ENCODE measurements at places on chromosomes 6 and 20.

- DNase-seq = no peak
These were observed 2.5 kb downstream of the CNR1 start for GRCh38 chr6:88163616-88164015.

GRCh38 chr6:170445971-170446370, 107.1 kb downstream of the PSMB1 start:
- no peak for DNase-seq

GRCh38 chr6:28953585-28954258, 29.9 kb upstream of the TRIM27 start:
- peak; percentile 53 for DNase-seq

DNA sequence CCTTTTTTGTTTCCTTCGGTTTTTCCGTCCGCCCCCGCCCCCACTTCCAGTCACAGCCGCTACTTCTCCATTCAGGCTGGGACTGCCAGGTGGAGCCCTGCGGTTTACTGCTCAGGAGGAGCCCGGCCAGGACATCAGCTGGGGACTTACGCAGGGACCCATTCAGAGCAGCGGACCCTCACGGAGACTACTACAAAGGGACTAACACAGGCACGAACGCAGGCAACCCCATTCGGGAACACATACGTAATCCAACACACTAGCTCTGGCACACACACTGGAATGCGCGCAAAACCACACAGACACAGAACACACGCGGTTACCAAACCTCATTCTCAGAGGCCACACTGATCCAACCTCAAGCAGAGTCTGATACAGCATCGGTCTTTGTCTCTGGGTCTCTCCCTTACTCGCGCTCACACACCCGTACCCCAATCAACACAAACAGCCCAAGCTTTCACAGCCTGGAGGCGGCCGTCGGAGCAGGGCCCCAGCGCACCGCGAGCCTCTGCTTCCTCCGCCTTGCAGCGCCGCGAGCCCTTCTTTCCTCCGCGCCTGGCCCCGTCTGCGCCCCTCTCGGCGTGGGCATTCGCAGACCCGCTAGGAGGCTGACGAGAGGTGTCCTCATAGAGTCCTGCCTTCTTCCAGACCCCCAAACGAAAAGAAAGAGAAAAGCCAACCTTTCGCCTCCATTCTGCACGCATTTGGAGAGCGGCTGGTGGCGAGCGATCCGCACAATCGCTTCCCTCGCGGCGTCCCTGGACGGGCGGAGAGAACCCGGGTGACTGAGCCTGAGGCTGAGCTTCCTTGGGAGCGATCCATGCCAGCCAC, 1.1 kb upstream of the SLC32A1 start:
- DNase-seq = no peak

DNA sequence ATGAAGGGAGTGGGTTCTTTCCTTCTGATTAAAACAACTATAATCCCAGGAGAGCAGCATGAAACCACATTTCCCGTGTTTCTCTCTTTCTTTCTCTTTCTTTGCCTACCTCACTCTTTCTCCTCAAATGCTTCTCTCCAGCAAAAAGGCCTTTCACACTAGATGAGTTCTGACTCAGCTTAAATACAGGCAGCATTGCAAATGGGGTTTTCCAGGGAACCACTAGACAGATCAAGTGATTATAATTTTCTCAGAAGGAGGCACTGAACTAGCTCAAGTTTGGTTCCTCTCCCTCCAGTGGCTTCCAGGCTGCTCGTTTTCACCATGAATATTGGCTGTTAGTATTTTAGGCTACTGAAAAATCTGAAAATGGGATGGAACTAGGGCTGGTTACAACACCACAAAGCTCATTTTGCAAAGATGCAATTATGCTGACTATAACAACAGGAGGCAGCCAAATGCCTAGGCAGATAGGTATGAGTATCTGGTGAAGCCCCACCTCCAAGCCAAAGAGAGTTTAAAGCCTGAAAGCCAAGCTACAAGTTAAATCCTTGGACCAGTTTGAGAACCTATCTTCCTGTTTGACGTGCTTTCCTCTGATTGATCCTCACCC, 260.0 kb downstream of the MMUT start:
- DNase-seq = no peak

GRCh38 chr6:76594109-76594508, 521.6 kb upstream of the IMPG1 start:
- no peak for DNase-seq

DNA sequence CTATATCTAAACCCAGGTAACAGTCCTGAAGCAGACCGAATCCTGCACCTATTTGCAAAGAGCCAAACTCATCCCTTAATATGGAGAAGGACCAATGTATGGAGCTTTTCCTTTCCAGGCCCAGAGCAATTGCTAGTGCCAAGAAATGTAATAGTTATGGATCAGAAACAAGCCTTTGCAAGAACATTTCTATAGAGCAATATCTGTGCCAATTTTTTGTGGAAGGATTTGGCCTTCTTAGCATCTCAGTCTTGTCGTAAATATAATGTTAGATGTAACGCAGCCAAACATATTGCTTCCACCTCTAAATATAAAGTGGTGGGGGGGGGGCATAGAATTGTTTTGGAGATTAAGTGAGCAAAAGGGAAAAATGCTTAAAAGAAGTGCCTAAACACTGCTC, 2.7 kb downstream of the KIAA0408 start:
- DNase-seq = no peak

DNA sequence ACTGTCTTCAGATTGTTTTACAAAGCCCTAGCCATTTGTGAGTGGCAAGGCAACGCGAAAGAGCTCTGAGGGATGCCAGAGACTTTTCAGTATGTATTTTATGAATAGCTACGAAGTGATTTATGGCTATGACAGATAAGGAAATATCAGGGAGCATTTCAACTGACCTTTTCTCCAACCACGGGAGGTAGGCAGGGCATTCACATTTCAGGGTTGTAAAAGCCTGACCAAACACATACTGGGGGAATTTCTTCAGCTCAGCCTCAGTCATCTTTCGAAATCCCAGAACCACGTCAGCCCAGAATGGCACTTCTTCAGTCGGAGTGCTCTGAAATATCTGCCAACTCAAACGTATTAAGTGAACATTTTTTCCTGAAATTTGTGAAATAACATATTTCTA, 10.8 kb downstream of the DDO start:
- no peak for DNase-seq

- no peak for DNase-seq
These were observed 122.8 kb downstream of the CEBPB start for GRCh38 chr20:50313522-50313820.

DNA sequence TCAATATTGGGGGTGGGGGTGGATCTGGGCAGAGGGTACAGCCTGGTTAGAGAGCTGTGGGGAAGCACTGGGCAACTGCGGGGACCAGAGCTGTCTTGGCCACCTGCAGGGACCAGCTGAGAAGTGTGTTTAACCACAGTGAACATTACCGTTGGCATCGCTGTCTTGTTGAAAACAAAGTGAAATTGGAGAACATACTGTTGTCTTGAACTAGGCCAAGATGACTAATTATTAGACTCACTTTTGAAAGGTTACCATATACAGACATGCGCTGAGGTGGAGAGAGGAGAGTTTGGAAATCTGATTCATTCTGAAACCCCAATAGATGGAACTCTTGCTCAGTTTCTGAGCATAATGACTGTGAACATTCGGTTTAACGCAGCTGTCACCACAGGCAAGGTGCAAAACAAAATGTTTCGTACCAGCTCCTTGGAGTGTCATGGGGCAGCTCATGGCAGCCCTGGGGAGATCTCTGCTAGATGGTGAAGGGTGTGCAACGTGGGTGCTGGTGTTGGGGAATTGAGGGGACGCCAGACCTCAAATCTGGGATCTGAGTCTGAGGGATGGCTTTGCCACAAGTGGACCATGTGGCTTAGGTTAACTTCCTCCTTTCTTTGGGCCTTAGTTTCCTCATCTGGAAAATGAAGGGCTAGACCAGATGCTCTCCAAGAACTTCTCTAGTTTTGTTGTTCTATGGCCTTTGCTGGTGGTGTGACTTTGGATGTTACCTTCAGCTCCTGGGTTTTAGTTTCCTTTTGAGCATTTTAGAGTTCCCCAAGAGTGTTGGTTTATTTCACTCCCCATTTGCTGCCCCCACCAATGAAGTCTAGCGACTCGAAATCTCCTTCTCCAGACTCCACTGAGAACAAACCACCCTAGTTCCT, 24.6 kb upstream of the GTSF1L start:
- DNase-seq = peak; percentile 93

DNA sequence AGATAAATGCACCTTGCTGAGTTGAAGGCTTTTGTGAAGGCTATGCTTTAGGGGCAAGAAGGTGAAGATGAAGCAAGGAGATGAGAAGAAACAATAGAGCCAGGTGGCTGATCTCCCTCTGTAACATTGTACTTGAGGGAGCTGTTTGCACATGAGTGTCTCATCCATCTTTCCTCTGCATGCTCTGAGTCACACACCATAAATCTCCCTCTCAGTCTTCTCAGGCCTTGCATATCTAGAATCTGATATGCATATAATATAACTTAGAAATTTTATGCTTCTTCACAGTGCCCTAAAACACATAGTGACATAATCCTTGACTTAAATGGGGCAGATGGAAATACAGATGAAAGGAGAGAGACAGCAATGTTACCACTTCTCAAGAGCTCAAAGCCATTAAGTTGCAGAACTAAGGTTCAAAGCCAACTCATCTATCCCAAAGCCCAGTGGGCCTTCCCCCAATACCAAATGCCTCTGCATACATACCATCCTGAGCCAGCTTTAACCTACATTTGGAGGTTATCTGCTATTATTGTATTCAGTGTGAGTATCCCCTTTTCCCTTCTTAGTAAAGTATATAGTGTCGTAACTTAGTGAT, 62.4 kb upstream of the STXBP5 start:
- peak; percentile 51 for DNase-seq

- no peak for DNase-seq
These were observed 94.1 kb upstream of the BMP5 start for GRCh38 chr6:55969526-55969925.

DNA sequence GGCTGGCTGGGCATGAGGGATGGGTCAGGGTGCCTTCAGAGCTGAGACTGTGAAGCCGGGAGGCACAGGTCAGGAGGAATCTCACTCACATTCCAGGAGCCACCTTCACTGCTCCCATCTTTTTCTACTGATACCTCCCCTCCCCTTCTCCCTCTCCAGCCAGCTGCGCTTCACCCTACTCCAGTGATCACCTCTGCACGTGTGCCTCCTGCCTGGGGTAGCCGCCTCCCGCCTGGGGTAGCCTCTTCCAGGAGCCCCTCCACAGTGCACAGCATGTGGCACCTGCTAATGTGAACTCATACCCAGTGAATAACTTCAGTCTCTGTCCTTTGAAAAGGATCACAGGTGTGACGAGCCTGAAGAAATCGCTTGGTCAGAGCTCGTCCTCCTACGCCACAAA, 232.6 kb downstream of the TMEM242 start:
- no peak for DNase-seq

GRCh38 chr6:15588971-15589634, 73.7 kb downstream of the DTNBP1 start:
- DNase-seq = peak; percentile 63

DNA sequence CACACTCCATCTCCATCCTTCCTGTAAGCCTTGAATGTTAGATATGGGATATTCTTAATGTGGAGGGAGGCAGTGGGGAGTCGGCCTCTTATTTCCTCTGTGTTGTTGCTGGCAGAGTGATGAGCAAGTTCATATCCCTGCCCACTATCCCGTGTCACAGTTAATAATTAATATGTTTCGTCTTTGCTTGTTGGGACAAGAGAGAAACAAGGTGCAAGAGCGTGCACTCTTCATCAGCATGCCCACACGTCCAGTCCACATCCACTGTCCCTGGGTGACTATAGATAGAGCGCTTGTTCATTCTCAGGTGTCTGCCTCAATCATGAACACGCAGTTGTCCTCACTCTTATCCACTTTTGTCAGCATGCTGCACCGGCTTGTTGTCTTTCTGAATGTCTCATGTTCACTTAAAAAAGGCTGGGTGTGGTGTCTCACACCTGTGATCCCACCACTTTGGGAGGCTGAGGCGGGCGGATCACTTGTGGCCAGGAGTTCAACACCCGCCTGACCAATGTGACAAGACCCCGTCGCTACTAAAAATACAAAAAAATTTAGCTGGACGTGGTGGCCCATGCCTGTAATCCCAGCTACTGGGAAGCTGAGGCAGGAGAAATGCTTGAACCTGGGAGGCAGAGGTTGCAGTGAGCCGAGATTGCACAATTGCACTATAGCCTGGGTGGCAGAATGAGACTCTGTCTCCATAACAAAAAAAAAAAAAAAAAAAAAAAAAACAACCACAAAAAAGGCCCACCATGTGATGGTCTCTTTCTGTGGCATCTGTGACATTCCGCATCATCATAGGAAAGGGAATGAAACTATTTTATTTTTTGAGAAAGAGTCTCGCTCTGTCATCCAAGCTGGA, 34.2 kb downstream of the PPP1R3G start:
- no peak for DNase-seq

DNA sequence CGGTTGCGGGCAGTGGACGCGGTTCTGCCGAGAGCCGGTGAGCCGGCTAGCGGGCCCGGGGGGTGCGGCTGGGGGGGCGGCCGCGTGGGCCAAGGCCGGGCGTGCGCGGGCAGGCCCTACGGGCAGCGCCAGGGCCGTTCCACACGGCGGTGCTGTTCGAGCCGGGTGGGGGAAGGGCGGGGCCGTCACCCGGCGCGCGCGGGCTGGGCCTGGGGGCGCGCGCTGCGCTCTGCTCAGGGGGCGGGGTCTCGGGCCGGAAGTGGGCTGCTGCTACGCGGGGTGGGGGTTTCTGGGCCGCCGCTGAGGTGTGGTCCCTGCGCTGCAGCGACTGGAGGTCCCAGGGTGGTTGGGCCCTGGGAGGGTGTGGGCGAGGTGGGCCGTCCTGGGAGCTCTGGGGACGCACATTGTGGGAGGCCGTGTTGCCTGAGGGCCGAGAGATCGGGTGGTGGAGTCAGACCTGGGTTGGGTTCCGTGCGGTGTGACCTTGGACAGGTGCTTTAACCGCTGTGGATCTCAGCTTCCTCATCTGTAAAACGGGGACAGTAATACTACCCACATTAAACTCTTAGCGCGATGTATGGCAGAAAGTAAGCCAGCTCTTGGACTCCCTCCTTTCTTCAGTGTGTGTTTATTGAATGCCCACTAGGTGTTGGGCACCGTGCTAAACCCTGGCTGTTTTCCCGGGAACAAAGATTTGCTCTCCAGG, 391 bp downstream of the MAPRE1 start:
- peak; percentile 50 for DNase-seq

- no peak for DNase-seq
These were observed 8.3 kb downstream of the NHSL1 start for GRCh38 chr6:138491017-138491416.

DNA sequence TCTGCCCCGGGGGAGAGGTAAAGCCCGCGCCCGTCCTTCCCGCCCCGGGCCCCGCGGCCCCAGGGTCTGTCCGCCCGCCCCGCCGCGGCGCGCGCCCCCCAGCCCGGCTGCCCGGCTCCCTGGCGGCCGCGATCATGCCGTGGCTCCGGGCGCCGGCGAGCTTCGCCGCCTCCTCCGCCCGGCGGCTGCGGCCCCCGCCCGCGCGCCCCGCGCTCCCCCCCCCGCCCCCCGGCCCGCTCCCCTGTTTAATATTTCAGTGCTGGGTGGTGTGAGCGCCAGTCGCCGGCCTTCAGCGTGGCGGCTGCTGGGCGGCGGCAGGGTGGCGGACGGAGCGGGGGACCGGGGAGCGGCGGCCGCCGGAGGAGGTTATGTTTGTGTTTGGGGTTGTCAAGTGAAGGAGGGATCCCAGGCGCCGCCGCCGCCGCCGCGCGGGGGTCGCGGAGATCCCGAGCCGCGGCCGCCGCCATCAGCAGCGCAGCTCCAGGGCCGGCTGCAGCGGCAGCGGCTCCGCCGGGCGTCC, at the start of gene HIVEP1:
TSS of gene HIVEP1 (plus strand) at position 275 of the 520 bp plus-strand sequence. CDS start 3,317 bp downstream, outside the sequence.
- DNase-seq = no peak
